ENCODE measurements at places on chromosomes 4 and X.

GRCh38 chr4:117249333-117249732 is 164.0 kb upstream of the TRAM1L1 start:
- DNase-seq = no peak

- DNase-seq = no peak
Measured at GRCh38 chrX:54695816-54696487, 102.1 kb downstream of the ITIH6 start.

DNA sequence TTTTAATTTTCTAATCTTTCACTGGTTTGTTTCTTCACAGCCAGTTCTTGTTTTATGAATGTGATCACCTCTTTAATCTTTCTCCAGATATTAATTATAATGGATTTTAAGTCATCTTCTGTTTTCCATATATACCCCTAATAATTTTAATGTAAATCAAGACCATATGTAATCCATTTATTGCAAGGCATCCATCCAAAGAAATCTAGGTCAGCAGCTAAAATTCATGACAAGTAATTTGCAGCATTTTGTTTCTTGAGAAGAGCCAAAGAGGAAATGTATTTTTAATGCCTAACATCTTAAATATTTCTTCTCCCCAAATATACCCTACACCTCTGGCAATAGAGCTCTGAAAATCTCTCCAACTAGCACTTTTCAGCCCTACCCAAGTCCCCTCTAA is 81.1 kb downstream of the SUPT20HL2 start:
- no peak for DNase-seq

- DNase-seq = no peak
Measured at GRCh38 chr4:105550641-105551040, 1.8 kb upstream of the ARHGEF38 start.

DNA sequence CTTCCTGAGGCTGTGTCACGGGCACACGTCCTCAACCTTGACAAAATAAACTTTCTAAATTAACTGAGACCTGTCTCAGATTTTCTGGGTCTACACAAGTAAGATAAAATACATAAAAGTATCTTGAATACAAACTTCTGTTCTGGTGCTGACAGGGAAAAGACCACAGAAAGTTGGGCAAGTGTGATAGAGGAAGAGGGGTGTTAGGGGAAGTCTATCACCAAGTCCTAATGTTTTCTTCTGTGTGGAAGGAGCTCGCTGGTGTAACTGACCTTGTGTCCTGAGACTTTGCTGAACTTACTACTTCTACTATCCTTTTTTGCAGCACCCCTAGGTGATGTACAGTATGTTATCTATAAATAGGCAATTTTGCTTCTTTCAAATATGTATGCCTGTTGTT is 97.0 kb upstream of the STIM2 start:
- DNase-seq = no peak

- no peak for DNase-seq
Measured at GRCh38 chr4:25779021-25779420, 83.8 kb downstream of the SEL1L3 start.

- DNase-seq = no peak
Measured at GRCh38 chr4:174757736-174758135, 71.3 kb downstream of the GLRA3 start.

- no peak for DNase-seq
Measured at GRCh38 chr4:184568770-184569169, 80.5 kb downstream of the CASP3 start.

DNA sequence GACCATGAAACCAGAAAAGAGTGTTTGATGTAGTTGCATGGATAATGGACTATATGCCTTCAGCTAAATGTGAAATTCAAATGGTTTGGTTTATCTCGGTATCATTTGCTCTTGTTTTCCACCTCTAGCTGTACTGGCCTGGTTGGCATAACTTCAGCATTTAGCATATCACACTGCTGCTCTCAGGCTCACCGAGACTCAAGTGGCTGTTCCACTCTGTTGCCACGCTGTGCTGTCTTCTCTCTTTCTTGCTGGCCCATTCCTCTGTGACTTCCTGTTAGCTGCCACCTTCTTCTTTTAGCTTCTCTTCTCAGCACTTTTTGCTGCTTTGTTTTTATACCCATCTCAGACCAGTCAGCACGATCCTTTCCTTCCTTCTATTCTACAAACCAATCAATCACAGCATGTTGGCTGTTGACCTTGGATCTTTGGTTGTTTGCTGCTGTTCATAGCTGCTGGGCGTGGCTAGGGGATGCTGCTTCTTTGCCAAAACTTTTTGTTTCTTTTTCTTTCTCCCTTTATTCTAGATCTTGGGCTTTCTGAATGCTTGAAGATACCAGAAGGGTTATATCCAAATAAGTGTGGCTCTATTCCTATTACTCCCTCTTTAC is 24.0 kb downstream of the INTS6L start:
- no peak for DNase-seq

DNA sequence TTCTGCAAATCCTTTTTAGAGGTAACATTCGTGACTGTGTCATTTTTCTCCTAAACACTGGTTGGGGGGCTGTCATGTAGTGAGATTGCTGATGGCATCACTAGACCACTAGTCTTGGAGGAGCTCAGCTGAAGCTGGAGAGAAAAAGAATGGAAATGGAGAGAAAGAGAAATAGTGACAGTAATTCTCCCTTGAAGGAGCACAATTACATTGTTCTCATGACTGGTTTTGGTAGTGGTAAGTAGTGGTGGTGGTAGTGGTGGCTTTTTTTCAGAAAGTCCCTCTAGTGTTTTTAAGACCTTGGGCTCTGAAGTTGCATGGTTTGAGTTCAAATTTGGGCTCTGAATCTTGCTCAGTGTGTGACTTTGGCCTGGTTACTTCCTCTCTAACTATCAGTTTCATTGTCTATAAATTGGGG is 99.8 kb downstream of the LARP7 start:
- no peak for DNase-seq

- no peak for DNase-seq
Measured at GRCh38 chr4:185213877-185214276, 4.5 kb downstream of the SNX25 start.

DNA sequence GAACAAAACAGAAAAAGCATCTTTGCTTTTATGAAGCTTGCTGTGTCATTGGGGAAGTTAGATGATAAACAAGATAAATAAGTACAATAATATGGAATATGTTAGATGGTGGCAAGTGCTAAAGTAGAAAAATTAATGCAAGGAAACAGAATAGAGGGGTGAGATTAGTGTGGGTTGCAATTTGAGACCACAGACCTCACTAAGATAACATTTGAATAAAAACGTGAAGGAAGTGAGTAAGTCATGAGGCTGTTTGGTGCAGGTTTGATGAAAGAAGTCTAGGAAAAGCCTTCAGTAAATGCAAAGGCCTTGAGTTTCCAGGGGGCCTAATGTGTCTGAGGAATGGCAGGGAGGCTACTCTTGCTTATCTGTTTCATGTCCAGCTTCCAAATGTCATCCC is 102.5 kb downstream of the CFAP299 start:
- DNase-seq = no peak

- DNase-seq = peak; percentile 33
Measured at GRCh38 chr4:69321153-69321729, 41.0 kb downstream of the UGT2B28 start.

GRCh38 chrX:574251-574650 is 56.3 kb upstream of the SHOX start:
- no peak for DNase-seq

DNA sequence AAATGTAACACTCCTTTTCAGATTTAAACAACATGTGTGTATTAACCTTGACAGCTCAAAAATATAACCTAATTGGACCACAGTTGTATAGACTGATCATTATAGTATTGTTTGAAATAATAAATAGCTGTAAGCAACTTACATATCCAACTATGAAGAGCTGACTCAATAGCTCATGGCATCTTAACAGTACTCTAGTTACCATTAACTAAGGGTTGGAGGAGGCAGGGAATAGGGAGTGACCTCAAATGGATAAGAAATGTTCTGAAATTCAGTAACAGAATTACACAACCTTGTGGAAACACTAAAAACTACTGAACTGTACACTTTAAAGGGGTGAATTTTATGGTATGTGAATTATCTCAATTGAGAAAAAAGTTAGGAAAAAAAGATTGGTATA is 136.5 kb upstream of the CPEB2 start:
- no peak for DNase-seq

- no peak for DNase-seq
Measured at GRCh38 chrX:105265093-105265492, 44.6 kb upstream of the TEX13A start.

- DNase-seq = no peak
Measured at GRCh38 chrX:79268788-79269187, 98.3 kb downstream of the ITM2A start.

DNA sequence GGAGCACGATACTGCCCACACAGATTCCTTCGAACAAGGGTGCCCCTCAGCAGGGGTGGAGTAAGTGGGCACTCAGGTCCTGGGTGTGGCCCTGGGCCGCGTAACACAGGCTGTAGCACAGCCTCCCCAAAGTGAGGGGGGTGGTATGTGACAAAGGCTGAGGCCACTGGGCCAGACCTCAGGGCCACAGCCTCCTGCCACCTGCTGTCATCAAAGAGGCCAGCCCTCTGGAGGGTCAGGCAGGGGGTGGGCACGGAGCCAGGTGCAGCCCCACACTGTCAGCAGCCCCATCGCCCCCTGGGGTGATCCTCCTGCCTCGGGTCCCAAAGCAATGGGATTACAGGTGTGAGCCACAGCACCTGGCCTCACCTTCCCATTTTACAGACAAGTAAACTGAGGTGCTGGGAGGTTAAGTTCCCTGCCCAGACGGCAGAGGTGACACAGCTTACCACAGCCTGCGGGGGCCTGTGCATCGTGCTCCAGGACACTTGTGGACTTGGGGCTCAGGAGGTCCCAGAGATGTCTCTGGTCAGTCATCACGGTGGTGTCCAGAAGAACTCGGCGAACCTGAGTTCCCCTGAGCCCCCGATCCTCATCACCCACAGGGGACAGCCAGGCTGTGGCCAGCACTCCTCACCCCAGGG is 27.5 kb upstream of the MXD4 start:
- DNase-seq = no peak

GRCh38 chrX:29852767-29853166 is 362.6 kb upstream of the MAGEB2 start:
- DNase-seq = no peak

- peak; percentile 75 for DNase-seq
Measured at GRCh38 chr4:186723292-186724057, at the start of gene FAT1. Gene FAT1 (minus strand): TSS chr4:186723856. CDS start chr4:186709827, 14,029 bp downstream.

GRCh38 chr4:107804956-107805355 is 19.8 kb upstream of the SGMS2 start:
- DNase-seq = no peak

DNA sequence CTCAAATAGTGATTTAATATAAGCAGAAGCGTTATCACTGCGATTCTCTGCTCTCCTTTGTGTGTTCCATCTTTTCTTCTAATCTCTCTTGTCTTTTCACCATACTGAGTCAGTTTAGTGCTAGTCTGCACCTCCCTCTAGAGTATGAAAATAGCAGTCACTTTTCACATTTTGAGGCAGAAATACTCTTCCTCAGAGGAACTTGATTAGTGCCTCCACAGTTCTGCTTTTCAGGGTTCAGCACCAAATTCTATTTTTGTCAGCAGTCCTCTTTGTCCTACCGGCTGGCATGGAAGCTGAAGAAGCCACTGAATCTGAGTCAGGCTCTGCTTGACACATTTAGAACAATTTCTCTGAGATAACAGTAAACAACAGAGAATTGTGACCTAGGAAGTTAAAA is 49.7 kb upstream of the ANKRD17 start:
- DNase-seq = no peak

GRCh38 chr4:26724534-26724933 is 136.1 kb upstream of the STIM2 start:
- DNase-seq = no peak

GRCh38 chr4:25667931-25668557 is 12.4 kb downstream of the SLC34A2 start:
- DNase-seq = no peak

DNA sequence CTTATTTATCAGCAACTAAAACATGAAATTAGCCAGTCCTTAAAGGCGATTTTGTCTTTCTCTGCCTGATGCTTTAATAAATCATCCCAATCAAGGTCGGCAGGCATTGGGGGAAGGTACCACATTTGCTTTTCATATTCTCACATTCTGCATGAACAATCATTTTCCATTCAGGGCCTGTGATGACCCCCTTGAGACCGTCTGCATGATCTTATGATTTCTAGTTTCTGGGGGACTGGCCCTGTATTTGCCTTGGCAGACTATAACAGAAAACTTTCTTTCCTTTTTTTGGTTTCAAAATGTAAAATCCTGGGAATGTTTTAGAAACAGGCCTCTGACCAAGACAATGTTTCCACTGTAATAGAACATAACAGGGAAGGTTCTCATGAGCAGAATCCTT is 296.8 kb downstream of the IDS start:
- DNase-seq = no peak

- no peak for DNase-seq
Measured at GRCh38 chr4:184506527-184507121, 32.3 kb upstream of the IRF2 start.

- DNase-seq = no peak
Measured at GRCh38 chr4:23853986-23854660, 35.7 kb downstream of the PPARGC1A start.

- DNase-seq = peak; percentile 84
Measured at GRCh38 chr4:151865312-151865711, 104.5 kb upstream of the GATB start.

GRCh38 chrX:19188566-19188965 is 66.3 kb upstream of the ADGRG2 start:
- DNase-seq = no peak

GRCh38 chr4:62448911-62449310 is 1248.8 kb downstream of the ADGRL3 start:
- no peak for DNase-seq

GRCh38 chr4:110104661-110105060 is 93.8 kb downstream of the ELOVL6 start:
- no peak for DNase-seq

- DNase-seq = peak; percentile 57
Measured at GRCh38 chrX:53312946-53313727, 31.8 kb upstream of the IQSEC2 start.

GRCh38 chr4:105135785-105136184 is 10.9 kb upstream of the TET2 start:
- DNase-seq = no peak

- DNase-seq = no peak
Measured at GRCh38 chrX:10051866-10052480, 84.8 kb downstream of the CLDN34 start.
